Type B pancreatic cell (in vitro differentiated cells): ENCODE measurements at places on chromosomes 1 and 21. TPM values are rescaled to one million over a fixed set of nuclear protein-coding genes. Genes with fewer than 3 reads are reported as not detected.
A peak's percentile ranks its signal among the peaks of the same experiment; 100 is the strongest.

DNA sequence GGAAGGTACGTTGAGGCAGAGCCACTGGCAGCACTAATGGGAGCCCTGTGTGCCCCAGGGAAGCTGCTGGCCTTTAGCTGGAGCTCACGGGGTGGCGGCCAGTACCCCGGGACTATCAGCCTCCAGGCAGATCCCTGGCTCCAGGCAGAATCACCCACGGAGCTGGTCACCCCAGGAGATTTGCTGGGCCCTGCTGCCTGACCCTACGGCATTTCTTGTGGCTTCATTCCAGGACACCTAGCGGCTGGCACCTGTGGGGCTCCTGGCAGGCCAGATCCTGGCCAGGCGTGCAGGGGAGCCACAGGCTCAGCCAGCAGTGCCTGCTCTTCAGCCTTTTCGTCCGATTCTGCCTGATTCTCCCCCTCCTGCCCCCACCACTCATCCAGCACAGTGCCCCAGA lies 7.1 kb downstream of the PADI1 start:
- no peak for DNase-seq
- H3K4me1 ChIP-seq, result peaks cover 54% of the 10 kb centered on the region
- no peaks in the 10 kb centered on the region for H3K36me3 ChIP-seq
- H3K27ac ChIP-seq, result peak overlapping the region; percentile 67

DNA sequence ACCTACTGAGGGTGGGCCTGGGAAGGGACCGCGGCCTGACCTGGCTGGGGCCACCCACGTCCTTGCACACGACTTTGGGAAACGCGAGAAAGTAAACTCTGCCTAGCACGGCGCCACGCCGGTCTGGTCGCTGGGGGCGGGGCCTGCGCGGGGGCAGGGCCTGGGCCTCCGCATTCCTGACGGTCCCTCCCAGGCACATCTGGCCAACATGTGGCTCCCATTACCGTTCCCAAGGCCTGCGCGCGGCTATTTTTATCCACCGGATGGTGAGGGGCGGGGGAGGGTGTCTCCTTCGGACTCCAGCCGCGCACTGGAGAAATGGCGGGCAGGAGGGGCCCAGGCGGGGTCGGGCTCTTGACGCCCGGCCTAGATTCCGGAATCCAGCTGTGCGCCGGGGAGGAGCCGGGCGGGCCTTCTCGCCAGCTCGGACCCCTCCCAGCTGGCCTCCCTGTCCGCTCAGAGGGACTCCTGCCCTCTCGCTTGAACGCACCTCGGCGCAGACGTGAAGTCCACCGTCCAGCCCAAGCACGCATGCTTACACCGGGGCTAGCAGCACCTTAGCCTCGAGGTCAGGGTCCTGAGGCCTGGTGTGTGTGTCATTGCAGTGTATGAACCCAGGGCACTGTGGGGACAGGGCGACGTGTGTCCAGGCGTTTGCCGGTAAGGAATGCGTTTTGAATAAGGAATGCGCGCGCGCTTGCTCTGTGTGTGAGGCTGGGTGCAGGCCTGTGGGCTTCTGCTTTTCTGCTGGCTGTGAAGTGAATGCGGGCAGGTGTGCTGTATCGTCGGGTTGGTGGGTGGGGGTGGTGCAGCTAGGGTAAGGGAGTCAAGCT lies 2.1 kb downstream of the EVA1B start:
- H3K36me3 ChIP-seq, result peaks cover 6% of the 10 kb centered on the region
- peak overlapping the region; percentile 87 for H3K4me3 ChIP-seq
- DNase-seq, result peak; percentile 89

DNA sequence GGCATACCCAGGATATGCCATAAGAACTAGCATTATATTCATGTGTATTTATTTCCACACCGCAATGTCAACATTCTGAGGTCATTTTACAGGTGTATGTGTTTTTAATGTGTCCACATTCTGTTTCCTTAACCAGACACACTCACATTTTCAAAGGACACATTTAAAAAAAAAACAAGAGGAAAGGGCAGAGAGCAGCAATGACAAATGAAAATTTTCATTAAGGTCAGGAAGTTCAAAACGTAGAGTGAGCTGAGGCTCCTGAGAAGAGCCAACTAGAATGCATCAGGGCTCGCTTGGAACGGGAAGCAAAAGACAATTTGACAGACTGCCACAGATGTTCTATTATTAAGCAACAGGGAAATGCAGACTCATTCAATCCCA lies 4.8 kb upstream of the GNPAT start:
- DNase-seq, result no peak
- peaks cover 21% of the 10 kb centered on the region for H3K36me3 ChIP-seq
- H3K27me3 ChIP-seq, result no peaks in the 10 kb centered on the region
- no peak overlapping the region for H3K4me3 ChIP-seq
- peak overlapping the region; percentile 7 for H3K27ac ChIP-seq

DNA sequence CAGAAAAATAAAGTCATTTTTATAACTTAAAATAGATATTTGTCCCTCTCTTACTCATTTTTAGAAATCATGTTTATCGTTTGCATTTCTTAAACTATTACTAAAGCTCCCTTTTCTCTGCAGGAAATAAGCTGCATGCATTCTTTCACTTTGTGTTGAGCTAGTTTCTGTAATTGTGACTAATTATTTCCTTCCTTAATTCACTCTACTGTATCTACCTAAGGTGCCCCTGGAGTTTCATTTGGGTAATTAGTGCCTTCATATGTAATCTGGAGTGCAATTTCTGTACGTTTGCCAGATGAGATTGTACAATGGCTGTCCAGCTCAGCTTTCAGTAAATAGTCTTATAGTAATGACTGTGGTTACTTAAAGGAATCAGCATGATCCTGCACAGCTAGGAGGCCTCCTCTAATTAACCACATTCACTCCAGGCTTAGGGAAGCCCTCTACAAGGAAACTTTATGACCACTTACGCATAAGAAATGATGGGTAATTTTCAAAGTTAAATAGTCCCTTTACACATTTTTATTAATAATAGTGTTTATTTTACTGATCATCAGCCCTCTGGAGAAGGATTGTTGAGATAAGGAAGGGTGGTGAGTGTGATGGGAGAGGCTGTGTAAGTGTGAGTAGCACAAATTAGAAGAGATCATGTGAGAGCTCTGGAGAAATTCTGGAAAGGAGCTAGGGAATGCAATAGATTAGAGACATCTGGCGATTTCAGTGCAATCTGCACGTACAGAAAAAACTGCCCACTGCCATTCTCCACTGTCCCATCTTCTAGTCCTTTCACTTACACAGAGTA lies 86.8 kb downstream of the LRRC8C start:
- no peak for DNase-seq
- H3K4me1 ChIP-seq, result peaks cover 14% of the 10 kb centered on the region
- no peak overlapping the region for H3K4me3 ChIP-seq
- H3K36me3 ChIP-seq, result no peaks in the 10 kb centered on the region
- H3K27ac ChIP-seq, result no peak overlapping the region
- peaks cover 3% of the 10 kb centered on the region for H3K27me3 ChIP-seq

- peaks cover 21% of the 10 kb centered on the region for H3K27me3 ChIP-seq
- no peak overlapping the region for H3K4me3 ChIP-seq
- H3K4me1 ChIP-seq, result peaks cover 12% of the 10 kb centered on the region
- H3K27ac ChIP-seq, result no peak overlapping the region
- no peak for DNase-seq
Observed at GRCh38 chr1:3155056-3155925, 86.3 kb downstream of the PRDM16 start.

- H3K27ac ChIP-seq, result no peak overlapping the region
- H3K4me1 ChIP-seq, result no peaks in the 10 kb centered on the region
- H3K36me3 ChIP-seq, result no peaks in the 10 kb centered on the region
Observed at GRCh38 chr1:100552031-100552430, 14.1 kb downstream of the GPR88 start.

DNA sequence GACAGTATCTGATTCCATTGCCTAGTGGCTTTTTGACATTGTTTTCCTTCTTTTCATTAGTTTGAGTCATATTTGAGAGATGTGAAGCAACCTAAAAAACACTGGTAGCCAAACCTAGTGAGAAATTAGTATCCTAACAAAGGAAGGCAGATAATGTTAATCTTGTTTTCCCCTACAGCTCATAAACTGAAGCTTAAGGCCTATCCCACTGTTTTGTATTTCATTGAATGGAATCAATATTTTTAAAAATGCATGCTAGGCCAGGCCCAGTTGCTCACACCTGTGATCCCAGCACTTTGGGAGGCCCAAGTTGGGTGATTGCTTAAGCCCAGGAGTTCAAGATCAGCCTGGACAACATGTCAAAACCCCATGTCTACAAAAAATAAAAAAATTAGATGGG lies 1.2 kb downstream of the CR1L start:
- H3K27me3 ChIP-seq, result peaks cover 10% of the 10 kb centered on the region
- no peaks in the 10 kb centered on the region for H3K36me3 ChIP-seq
- no peak overlapping the region for H3K27ac ChIP-seq

DNA sequence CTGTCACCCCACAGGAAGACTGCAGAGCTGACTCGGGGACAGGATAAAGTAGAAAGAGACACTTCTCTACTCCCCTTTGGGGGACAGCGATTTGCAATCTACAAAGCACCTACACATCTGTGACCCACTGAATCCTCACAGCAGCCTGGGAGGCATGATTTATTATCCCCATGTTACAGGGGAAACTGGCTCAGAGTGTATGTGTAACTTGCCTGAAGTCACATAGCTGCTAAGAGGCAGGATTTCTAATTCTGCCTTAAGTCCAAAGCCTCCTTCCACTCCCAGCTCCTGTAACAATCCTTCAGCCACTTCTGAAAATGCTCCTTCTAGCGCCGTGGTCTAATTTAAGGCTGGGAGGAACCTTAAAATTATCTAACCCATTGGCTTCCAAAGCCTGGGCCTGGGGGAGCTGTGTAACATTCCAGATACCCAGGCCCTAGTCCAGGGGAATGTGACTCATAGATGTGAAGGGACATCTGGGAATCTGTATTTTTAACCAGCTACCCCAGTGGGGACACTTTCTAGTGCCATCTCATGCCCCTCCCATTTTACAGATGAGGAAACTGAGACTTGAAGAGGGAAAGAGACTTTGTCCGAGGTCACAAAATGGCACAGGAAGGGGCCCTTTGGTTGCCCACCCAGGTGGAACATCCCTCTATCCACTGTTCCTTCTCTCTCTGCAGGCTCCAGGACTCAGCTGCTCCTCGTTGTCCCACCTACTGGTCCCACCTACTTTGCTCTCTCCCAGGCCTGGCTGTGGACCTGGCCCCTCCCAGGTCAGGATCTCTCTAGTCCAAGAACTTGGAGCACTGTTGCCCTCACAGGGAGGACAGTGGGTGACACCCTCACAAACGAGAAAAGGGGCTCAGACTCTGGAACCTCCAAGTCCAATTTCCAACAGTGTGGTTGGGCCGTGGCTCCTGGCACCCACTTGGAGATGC lies 48.9 kb downstream of the AHDC1 start:
- H3K27ac ChIP-seq, result peak overlapping the region; percentile 80
- DNase-seq, result no peak
- no peak overlapping the region for H3K4me3 ChIP-seq
- H3K4me1 ChIP-seq, result peaks cover 34% of the 10 kb centered on the region

DNA sequence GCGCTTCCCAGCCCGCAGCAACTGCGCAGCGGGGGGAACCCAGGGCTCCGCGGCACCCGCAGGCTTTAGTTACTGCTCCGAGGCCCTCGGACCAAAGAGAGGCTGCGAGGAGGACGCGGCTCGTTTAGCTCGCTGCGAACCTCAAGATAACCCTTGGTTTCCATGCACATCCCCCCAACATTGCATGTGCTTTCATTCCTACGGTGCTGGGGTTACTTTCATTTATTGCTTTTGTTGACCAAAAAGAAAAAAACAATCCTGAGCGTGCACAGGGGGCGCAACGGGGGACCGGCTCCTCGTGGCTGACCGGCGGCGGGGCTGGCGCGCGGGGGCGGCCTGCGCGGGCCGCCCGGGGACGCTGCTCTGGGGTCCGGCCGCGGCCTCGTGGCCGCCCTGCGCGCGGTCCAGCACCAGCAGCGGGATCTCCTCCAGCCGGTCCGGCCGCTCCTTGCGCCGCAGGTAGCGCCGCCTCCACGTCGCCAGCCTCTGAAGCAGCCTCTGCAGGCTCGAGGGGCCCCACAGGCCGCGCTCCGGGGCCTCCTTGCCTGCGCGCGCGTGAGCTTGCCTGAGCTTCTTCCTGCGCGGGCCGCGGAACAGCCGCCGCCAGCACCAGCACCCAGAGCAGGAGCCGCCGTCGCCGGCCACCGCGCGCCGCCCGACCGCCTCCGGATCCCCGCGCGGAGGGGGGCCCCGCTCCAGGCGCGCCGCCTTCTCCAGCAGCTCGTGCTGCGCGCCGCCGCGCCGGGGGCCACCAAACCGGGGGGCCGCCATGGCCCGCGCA lies 77.4 kb downstream of the DESI2 start:
- H3K27ac ChIP-seq, result peak overlapping the region; percentile 72
- DNase-seq, result peak; percentile 72
- peak overlapping the region; percentile 87 for H3K4me3 ChIP-seq
- peaks cover 7% of the 10 kb centered on the region for H3K4me1 ChIP-seq

- no peaks in the 10 kb centered on the region for H3K36me3 ChIP-seq
- peaks cover 25% of the 10 kb centered on the region for H3K4me1 ChIP-seq
- H3K27ac ChIP-seq, result peak overlapping the region; percentile 97
- DNase-seq, result no peak
Observed at GRCh38 chr1:28642056-28642846, 616 bp downstream of the TAF12 start.

- H3K36me3 ChIP-seq, result no peaks in the 10 kb centered on the region
- H3K27me3 ChIP-seq, result no peaks in the 10 kb centered on the region
- H3K4me1 ChIP-seq, result no peaks in the 10 kb centered on the region
- H3K4me3 ChIP-seq, result no peak overlapping the region
- no peak for DNase-seq
Observed at GRCh38 chr1:157376681-157377080, 175.6 kb downstream of the FCRL5 start.

DNA sequence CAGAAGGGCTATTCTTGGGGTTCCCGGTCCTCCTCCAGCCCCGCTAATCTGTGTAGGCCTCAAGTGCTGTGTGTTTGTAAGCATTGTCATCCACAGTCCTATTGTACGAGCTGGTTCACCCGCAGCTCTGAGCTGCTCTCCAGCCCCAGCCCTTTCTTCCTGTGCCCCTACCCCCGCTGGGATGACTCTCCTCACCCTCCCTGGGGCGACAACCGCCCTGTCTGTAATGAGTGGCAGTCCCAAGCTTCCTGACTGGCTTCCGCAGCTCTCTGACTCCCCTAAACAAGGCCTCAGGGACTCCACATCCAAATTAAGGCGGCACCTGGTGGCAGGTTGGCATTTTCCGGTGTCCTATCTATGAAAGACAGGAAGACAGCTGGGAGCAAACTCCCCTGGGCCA lies 45.8 kb downstream of the TFF3 start:
- H3K4me3 ChIP-seq, result no peak overlapping the region
- H3K27me3 ChIP-seq, result peaks cover under 1% of the 10 kb centered on the region
- H3K27ac ChIP-seq, result no peak overlapping the region
- H3K36me3 ChIP-seq, result no peaks in the 10 kb centered on the region

DNA sequence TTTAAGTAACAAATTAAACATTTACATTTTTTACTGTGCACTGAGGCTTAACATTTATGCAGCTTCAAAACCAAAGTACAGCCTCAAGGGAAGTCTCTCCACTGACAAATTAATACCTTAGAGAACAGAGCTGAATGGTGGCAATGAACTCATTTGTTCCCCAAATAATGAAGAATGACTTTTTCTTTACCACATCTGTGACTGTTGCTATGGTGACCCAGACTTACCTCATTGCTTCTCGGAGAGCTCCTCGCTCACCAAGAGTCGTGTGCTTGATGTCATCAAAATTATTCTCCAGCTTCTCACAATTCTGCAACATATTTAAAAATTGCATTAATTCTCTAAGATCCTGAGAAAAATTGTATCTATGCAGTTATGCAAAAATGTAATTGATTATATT lies 92.9 kb downstream of the DPYD start:
- no peaks in the 10 kb centered on the region for H3K27me3 ChIP-seq
- no peak overlapping the region for H3K4me3 ChIP-seq
- no peak overlapping the region for H3K27ac ChIP-seq
- no peaks in the 10 kb centered on the region for H3K36me3 ChIP-seq
- H3K4me1 ChIP-seq, result no peaks in the 10 kb centered on the region

GRCh38 chr21:42993051-42993712 lies 18.8 kb downstream of the PKNOX1 start:
- H3K4me1 ChIP-seq, result no peaks in the 10 kb centered on the region
- peaks cover 8% of the 10 kb centered on the region for H3K36me3 ChIP-seq
- no peaks in the 10 kb centered on the region for H3K27me3 ChIP-seq

The PLA2G2F gene
- total RNA-seq, result not detected in 2 replicates

The LAMC1 gene
- total RNA-seq, result 164 and 178 TPM in 2 replicates

The EPHB2 gene
- total RNA-seq, result 40.3 and 44.6 TPM in 2 replicates
